ENCODE measurements at places on chromosomes 6 and 20.
A peak's percentile ranks its signal among the peaks of the same experiment; 100 is the strongest.

DNA sequence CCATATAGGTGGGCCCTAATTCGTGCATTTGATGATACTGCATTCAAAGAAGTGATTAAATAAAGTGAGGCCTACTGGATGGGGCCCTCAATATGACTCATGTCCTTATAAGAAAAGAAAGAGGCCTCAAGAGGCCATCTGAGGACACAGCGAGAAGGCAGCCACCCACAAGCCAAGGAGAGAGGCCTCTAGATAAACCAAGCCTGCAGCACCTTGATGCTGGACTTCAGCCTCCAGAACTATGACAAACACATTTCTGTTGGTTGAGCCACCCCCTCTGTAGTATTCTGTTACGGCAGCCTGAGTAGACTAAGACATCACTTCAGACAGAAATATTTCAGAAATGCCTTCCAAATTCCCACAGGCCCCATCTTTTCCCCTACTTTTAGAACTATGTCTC, 82.5 kb upstream of the PLEKHG1 start:
- DNase-seq, result no peak

- DNase-seq, result no peak
Observed at GRCh38 chr6:62978920-62979319, 232.3 kb upstream of the FKBP1C start.

- DNase-seq, result no peak
Observed at GRCh38 chr6:105069821-105070445, 109.9 kb downstream of the POPDC3 start.

DNA sequence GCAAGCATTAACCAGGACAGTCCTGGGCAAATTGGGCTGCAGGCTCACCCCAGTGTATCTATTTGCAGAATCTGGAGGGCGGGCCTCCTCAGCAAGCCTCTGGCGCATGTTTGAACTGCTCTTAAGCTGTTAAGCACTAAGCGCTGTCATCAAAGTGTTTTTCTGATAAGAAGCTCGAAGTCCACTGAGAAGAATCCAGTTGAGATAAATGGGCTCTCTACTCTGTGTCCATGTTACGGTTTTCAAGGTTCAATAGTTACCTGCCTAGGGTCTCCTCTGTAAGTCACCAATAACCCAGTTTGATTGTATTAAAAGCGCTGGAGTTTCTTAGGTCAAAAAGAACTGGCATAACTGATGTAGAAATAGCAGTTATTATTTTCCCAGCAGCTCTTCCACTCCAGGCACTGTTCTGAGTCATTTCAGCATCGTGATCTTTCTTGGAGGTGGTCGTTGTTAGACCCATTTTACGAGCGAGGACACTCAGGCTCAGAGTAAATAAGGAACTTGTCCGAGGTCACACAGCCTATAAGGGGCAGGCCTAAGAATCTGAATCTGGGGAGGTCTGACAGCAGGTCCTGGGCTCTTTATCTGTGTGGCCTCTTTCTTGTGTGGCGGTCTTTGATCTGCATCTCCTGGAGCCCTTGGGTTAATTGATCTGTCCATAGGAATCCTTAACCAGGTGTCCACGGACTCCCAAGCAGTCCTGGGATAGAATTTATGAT, 207.4 kb upstream of the ZNF217 start:
- no peak for DNase-seq

- DNase-seq, result no peak
Observed at GRCh38 chr20:42507874-42508273, 681.8 kb downstream of the PTPRT start.

DNA sequence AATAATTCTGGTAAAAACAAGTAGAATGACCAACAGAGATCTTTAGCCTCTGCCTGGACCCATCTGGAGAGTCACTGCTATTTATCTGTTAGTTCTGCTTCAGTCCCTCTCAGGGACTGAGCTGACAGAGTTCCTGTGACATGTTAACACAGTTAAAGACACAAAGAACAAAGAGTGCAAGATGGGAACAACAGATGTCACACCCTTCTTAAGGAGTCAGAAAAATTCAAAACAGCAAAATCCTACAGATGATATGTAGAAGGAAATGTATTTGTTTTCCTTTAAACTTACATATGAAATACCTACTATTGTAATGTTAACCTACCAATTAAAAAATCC, 102.2 kb downstream of the FYN start:
- no peak for DNase-seq

DNA sequence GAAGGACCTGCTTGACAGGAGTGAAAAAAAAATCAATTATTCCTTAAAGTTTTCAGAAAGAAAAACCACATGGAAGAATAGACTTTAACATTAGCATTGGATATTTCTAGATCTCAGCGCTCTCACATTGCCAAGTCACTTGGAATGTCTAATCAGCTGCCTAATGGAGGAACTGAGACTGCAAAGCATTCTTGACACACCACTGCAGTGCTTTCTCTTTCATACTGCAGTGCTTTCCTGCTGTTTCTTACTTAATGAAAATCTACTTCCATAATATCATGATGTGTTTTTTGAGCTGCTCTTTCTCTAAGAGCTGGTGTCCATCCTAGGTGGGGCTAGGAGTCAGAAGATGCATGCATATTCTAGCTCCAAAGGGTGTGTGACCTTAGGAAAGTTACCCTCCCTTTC, 20.4 kb upstream of the MCM3 start:
- peak; percentile 40 for DNase-seq

DNA sequence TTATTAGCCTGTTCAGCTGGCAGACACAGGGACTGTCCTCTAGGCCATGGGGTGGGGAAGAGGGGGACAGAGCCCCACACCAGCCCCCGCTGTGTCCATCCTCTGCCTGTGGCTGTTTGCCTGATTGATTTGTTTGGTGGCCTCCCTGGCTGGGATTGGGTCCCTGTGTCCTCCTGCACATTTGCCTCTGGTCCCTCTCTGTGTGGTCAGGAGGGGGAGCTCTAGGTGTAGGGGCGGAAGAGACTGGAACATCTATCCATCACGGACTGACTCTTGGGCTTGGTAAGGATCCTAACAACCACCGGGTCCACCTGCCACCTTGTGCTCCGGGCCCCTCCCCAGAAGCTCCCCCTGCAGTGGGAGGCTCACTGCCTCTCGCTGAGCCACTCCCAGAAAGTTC, 38.4 kb upstream of the CCDC167 start:
- DNase-seq, result no peak

- no peak for DNase-seq
Observed at GRCh38 chr20:17445543-17445942, 85.6 kb downstream of the BFSP1 start.

- no peak for DNase-seq
Observed at GRCh38 chr6:89596484-89596883, 42.1 kb downstream of the LYRM2 start.

DNA sequence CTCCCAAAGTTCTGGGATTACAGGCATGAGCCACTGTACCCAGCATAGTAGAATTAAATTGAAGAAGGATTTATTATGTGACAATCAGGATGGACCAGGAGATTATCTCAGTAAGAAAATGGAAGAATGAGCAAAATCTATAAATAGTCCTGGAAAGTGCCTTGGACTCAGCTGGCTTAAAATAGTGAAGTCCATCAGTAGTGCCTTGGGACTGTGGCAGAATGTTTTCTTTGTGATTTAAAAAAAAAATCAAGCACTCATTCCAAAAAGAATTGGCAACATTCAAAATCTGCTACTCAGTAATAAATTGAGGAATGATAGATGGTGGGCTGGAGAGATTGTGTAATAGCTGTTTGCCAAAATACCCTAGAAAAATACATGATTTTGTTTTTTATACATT, 37.0 kb upstream of the MAS1 start:
- no peak for DNase-seq

DNA sequence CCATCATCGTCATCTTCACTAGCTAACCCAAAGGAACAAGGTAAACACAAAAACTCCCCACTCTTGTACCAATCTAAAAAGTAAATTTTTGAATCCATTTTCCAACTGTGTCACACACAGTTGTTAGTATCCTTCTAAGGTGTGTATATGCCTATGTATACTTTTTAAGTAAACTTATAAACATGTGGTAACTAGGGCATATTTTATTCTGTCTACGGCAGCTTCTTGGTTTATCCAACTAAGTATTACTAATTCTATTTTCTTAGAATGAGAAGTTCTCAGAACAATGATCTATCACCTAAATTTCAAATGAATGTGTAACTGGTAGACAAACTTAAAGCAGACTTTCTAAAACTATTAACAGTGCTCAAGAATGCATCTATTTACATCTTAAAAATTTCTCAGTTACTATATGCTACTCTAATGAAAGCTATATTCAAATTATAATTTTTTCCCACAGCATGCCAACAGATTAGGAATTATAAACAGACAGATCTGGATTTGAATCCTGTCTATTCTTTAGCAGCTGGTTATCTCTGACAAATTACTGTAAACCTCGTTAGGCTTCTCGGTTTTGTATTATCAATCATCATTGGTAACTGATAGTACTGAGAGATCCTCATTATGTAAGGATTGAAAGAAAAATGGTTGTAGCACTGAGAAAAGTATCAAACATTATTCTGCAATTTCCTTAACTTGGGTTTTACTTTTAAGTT, 1.8 kb upstream of the PLN start:
- DNase-seq, result no peak

DNA sequence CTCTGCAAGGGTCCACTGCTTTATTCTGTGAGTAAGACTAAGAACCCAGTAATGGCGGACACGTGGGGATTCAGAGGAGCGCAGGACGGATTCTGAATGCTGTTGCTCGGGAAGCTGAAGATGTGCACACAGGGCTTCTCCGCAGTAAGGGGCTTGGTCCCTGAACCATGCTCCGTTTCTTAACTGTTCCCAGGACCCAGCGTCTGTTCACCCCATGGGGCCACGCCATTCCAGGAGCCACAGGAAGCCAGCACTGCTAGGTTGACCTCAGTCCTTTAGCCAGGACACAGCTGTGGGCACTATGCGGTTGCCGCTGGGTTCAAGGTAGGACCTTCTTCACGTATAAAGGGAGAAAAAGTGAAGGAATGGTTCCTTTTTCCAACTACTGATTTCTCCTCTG, 59.8 kb downstream of the IRF4 start:
- DNase-seq, result no peak

DNA sequence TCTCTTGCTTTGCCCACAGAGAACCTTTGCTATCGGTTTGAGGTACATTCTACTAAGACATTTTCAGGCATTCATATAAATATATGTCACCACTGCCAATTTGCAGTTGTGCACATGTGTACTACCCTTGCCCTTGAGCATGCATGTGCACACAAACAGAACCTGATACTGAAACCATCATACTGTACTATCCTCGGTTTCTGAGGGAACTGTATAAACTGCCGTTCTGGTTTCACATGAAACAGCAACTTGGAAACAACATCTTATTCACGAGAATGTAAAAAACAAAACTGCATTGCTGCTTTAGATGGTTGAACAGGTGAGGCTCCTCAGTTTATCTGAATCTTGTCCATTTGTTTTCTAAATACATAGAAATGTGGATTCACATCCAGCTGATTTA, 151.2 kb upstream of the TMEM170B start:
- DNase-seq, result no peak

DNA sequence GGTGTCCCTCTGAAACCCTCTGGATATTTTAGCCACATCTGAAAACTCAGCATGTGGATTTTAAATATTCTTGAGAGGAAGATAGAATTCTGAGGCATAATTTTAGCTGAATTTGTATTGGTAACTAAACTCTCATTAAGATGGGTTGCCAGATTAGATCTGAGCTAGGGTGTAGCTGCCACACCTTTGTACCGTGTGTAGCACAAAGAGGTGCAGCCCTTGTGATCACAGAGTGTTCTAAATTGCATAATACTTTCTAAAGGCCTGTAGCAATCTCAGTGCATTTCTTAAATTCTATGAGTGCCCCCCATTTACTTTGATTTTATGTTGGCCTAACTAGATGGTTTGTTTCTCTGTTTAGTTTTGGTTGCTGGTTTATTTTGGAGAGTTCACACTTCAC, 53.0 kb downstream of the FLRT3 start:
- DNase-seq, result no peak

GRCh38 chr20:1431158-1431557, 35.5 kb downstream of the NSFL1C start:
- DNase-seq, result no peak

GRCh38 chr6:132270726-132271402, 130.4 kb downstream of the MOXD1 start:
- no peak for DNase-seq

- DNase-seq, result no peak
Observed at GRCh38 chr20:23455639-23456038, 3.0 kb upstream of the CST11 start.

DNA sequence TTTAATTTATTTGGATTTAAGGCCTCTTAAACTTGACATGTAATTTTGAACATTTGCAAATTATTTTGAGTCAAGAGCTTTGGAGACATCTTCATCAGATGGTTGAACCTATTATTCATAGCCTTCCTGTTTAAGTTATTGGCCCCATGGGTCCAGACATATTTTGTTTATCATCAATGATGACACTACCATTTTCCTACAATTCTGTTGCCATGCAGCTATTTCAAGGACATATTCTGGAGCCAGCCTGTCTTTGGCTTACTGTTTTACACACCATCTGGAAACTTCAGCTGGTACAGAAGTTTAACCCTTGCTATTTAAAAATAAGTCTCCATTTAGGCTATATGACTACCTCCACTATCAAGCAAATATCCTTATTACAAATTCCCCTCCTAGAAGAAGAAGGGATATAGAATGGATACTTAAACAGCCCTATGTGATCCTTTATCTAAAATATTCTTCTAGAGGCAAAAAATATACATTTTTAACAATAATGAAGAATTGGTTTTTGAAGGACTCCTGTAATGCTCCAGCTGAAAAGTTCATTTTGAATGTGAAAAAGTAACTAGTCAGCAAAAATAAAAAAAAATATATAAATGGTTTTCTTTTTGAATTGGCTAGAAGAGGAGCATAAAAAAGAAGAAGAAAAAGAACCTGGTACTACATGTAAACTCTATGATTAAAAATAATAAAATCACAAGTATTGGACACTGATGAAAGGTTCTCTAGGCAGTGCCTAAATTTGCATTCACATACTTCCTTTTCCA, 544.0 kb upstream of the HS3ST5 start:
- DNase-seq, result no peak
